ENCODE measurements at places on chromosomes 2 and 18. TPM values are rescaled to one million over a fixed set of nuclear protein-coding genes. Genes with fewer than 3 reads are reported as not detected.

DNA sequence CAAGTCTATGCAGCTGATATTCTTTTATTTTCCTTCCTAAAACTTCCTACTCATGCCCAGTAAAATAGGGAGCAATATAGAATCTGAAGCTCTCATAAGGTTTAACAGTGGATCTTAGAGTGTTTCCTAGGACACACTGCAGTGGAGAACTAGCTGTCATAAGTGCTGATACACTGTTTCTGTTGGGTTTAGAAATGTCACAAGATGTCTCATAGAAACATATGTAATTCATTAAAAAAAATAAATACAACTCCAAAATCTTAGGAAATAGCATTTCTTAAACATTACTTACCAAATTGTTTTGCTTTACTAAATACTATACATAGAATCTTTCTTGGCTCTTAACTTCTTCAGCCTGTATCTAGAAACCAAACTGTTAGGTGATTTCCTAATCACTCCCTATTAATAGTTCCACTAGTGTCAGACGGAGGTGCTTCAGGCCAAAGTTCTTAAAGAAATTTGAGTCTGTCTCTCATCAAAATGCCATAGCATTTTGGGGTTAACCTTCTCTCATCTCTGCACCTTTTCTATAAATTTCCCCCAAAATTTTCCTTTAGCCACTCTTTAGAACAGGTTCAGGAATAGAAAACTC, 93.7 kb downstream of the CERKL start:
- DNase-seq, result no peak

DNA sequence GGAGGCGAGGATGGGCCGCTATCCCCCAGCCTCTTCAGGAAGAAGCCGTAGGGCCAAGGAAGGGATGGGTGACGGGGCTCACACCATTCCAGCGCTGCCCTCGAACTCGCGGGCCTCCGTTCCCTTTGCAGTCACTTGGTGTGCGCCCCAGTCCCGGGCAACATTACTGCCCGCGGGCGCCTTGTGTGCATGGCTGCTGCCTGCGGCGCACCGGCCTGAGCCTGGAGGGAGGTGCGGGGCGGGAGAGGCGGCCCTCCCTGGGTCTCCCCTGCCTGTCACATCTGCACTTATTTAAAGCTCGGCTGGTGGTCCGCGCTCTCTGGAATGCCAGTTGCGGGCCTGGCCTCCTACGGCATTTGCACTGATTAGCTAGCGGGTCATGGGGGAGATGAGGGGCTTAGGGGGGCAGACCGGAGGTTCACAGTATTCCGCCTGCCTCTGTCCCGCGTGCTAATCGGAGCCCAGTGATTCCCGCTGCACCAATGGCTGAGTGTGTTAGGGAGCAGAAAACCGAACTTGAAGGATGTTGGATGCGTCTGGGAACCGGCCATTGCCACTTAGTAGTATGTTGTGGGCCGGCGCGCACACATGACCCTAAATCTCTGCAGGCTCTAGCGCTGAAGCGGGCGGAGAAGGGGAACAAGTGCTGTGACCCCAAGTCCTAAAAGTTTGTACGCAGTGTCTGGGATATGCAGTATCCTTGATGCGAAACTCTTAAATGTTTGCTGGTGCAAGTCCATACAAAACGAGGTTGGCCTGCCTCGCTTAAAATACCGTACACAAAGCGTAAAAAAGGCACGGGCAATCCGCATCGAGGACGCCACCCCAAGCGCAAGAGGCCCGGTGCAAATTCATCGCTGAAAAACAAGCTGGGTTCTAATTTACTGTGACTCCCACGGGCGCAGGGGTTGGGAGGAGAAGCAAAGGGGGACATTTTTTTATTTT, 161.2 kb upstream of the SIX2 start:
- no peak for DNase-seq

Gene NTSR2
- not detected for polyA plus RNA-seq

Gene RAPH1
- polyA plus RNA-seq, result 17.8 TPM

DNA sequence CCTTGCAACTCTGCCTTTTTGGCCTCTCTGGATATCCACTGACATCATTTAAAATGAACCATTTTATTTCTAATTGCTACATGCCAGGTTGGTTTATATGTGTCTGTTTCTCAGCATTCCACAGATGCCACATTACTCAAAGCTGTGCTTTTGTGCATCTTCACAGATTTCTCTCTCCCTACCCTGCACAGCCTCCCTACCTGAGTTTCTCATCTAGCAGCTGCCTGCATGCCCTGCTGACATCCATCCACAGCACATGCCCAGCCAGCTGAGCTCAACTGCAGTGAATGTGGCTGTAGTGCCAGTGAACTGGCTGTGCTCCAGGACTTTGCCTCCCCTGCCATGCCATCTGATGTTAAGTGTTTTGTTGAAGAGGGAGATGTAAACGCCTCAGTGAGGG, 44.5 kb downstream of the PKP4 start:
- DNase-seq, result no peak
